ENCODE measurements at places on chromosomes 1 and 21.

GRCh38 chr21:25561668-25562641, 45.3 kb downstream of the MRPL39 start:
- peak; percentile 34 for DNase-seq

DNA sequence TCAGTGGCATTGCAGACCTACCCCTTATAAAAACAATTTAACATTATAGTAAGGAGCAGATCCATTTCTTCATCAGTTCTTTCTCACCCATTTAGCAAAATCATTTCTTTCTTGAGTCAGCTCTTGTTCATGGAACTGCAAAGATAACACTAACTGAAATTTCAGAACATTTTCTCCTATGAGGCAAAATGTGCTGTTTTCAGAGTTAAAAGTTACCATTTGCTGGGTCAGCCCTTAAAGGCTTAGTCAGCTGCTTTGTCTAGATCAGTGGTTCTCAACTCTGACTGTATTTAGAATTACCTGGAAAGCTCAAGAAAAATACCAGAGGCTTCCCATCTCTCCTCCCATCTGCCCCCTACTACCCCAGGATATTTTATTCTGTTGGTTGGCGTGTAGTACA, 12.2 kb downstream of the METTL13 start:
- DNase-seq: no peak

DNA sequence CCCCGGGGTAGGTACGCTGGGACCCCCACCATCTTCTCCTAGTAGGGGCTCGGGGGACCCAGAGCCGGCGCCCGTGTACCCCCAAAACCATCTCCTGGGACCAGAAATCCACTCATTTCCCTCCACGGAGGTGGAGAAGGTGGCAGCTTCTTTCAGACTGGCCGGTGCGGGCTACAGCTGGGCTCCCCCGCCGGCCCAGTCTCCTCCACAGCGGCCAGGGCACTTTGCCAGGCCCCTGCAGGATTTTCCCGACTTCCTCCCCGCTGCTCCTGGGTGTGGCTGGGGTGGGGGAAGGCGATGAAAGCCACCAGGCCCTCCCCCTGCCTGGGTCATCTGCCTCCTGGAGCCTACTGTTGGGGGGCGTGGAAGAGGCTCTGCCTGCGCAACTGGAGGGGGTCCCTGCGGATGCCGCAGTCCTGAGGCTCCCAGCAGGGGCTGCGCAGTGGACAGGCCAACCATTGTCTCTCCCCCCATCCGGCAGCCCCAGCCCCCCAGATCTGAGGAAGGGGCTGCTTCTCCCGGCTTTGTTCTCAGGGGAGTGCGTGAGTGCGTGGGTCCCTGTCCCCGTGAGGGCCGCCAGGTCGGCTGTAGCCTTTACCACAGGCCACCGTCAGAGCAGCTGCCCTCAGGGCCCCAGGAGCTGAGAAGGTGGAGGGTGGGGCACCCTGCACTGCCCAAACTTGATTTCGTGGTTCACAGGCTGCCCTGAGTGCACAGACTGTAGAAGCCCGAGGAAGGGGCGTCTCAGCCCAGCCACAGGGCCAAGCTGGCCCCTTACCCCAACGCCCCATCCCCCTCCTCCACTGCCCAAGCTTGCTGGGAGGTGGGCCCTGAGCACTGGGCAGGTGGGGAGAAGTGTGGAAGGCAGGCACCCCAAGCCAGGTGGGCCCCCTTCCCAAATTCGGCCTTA, 1.3 kb downstream of the AGRN start:
- DNase-seq: peak; percentile 56

DNA sequence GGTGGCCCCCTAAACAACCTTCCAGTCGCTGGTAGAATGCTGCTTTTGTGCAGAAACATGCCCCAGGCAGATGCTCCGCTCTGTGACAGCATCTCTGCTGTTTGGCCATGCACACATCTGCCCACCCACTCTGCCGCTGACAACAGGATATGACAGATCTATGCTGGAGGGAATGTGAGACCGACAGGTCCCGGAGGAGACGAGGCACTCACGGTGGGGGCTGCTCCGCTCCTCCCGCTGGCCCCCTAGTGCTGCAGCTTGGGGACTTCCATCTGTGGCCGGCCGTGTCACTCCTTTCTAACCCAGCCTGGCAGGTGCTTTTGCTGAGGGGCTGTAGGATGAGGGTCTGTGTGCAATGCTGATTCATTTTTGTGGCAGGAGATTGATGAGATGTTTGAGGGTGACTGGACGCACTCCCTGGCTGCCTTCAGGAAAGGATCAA, 49.1 kb upstream of the DMRTB1 start:
- DNase-seq: no peak

DNA sequence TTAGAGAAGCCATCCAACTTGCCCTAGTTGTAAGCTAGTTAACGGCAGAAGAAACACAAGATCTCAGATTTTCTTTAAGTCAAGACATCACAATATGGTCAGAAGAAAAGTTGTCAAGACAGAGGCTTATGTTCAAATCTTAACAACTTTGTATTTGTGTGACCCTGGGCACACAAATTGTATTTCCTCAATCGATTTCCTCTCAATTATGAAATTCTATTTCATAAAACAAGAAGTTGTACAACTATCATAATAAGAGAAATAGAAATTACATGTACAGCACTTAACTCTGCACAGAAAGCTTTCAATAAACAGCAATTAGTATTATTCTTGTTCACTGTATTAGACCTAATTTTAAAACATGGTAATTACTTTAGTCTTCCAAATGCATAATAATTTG, 62.9 kb upstream of the SDC3 start:
- no peak for DNase-seq

DNA sequence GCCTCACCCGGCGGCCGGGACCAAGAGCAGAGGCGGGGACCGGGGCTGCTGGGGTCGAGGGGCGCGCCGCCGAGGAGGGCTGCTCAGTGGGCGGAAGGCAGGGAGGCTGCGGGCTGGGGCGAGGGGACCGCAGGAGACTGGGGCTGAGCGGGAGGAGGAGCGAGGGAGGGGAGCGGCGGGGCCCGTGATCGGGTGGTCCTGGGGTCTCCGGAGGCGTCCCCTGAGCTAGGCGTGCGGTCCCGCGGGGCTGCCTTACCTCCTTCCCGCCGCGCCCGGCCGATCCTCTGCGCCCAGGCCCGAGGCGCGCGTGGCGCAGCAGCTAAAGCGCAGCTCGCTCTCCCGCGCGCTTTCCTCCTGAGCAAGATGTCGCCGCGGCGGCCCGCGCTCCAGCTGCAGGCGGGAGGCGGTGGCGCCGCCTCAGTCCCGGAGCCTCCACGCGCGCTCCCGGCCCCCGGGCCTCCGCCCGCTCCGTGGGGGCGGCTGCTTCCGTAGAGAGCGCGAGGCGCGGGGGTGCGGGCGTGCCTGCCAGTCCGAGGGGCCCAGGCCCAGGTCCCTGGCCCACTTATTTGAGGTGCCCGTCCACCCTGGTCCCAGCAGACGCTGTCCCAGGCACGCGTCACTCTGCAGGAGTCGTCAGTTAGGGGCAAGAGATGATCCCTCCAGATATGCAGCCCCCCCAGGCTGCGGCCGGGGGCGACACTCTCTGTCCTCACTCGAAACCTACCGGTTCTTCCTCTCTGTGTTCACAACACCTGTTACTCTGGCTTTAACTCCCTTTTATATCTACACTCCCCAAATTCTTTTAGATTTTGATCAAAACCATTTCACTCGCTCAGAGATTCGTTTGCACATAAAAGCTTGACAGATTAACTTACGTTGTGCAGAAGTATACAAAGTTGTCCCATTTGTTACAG, at the start of gene CCSAP:
CCSAP (minus strand) TSS at position 392 of the 914 bp plus-strand sequence. CDS start 582 bp downstream, outside the sequence.
- DNase-seq: no peak
